BJ (cell line): ENCODE measurements at places on chromosomes 11 and 22.

DNA sequence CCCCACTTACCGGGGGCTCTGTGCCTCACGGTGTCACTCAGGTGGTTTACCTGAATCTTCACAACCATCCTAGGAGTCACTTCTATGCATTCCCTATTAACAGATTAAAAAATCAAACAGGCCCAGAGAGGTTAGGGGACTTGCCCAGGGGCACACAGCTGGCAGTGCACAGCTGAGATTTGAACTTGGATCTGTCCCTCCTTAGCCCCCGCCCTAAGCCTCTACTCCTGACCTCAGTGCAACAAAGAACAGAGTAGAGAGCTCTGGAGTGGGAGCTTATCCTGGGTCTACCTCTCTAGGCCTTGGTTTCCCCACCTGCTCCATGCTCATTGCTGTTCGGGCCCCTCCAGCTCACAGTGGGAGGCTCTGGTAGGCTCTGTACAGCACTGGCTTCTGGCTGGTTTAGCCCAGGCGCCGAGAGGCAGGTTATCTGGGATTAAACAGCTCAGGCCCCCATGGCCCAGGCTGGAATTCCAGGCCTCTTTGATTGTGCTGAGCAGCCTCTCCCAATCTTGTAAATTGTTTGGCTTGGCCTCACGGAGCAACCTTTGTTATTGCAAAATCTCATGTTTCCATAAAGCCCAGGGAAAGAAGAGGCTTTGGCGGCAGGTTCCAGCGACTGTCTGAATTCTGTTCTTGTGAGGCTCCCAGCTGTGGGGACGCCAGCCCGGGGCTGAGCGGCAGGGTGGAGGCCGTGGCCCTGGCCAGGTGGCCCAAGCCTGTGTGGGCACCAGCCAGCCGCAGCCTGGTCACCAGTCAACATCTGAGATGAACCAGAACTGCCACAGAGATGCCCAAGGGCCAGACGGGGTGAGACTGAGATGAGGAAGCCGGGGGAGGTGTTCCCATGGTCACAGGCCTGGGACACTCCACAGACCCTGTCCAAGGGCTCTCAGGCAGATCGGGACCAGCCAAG, 28.9 kb upstream of the SHISAL1 start:
- no peak for DNase-seq

DNA sequence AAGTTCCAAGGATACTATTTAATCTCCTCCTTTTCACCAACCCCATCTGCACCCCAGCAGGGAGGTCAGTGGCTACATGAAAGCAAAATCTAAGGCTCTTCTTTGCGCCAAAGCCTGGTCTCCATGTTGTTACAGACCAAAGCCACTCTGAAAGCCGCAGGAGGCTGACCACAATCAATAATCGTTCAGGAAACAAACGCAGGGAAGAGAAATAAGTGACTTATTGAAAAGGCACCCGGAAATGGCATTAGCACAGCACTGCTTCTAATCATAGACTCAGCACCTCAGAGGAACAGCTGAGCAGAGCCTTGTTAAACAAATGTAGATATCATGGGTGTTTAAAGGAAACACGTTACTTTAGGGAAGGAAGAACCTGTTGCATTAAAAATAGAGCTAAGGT, 183.9 kb downstream of the KIRREL3 start:
- no peak for DNase-seq

- no peak for DNase-seq
Observed at GRCh38 chr11:91998481-91998880, 226.1 kb upstream of the FAT3 start.

- no peak for DNase-seq
Observed at GRCh38 chr11:57842873-57843272, 81.3 kb downstream of the CTNND1 start.

GRCh38 chr11:65432686-65433582, 10.3 kb downstream of the NEAT1 start:
- no peak for DNase-seq

- no peak for DNase-seq
Observed at GRCh38 chr11:6202041-6202440, 3.0 kb downstream of the OR52W1 start.

- no peak for DNase-seq
Observed at GRCh38 chr22:42172773-42173172, 42.2 kb upstream of the CYP2D6 start.

GRCh38 chr22:27810609-27811151, 9.1 kb upstream of the MN1 start:
- peak; percentile 20 for DNase-seq
